Activated CD8-positive, alpha-beta T cell treated with anti-CD3 and anti-CD28 coated beads for 36 hours (primary cell): ENCODE measurements at places on chromosomes 2 and 18. TPM values are rescaled to one million over a fixed set of nuclear protein-coding genes. Genes with fewer than 3 reads are reported as not detected.

- H3K4me1 ChIP-seq = peaks cover 92% of the 10 kb centered on the region
- DNase-seq = peak; percentile 54
- peak overlapping the region; percentile 98 for H3K27ac ChIP-seq
- H3K27me3 ChIP-seq = no peaks in the 10 kb centered on the region
- H3K36me3 ChIP-seq = peaks cover 36% of the 10 kb centered on the region
Observed at GRCh38 chr2:54595999-54596902, 127.2 kb upstream of the EML6 start.

DNA sequence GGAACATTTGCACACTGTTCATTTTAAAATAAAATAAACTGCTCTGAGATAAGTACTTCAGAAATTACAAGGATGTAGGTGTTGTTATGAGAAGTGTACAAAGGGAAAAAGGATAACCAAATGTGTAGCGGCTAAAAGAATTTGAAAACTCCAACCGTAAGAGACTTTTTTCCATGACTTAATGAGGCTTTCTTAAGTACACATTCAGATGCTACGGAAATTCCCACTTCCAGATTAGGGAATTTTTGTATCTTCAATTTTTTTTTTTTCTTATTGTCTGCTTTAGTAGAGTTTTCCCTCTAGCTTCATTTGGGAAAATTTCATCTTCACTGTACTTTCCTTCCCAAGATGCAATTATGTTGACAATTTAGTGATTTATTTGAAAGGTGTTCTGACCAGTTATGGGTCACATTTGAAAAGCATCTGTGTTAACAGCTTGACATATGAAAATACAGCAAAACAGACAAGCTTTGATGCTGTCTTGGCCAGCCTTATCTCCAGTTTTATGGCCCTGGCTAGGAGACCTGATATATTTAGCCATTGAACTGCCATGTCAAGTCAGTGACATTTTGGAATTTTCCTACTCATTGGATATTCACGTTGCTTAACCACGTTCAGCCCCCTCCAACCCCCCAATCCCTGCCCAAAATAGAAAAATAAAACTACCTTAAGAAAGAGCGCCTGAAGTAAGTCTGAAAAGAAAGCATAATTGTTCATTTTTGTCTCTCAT is 105.6 kb downstream of the FEZ2 start:
- no peaks in the 10 kb centered on the region for H3K36me3 ChIP-seq
- DNase-seq = no peak
- H3K27me3 ChIP-seq = peaks cover 1% of the 10 kb centered on the region
- no peak overlapping the region for H3K4me3 ChIP-seq
- H3K27ac ChIP-seq = no peak overlapping the region

- DNase-seq = no peak
- no peak overlapping the region for H3K4me3 ChIP-seq
- no peaks in the 10 kb centered on the region for H3K27me3 ChIP-seq
- no peak overlapping the region for H3K27ac ChIP-seq
Observed at GRCh38 chr2:66370824-66371223, 64.1 kb upstream of the MEIS1 start.

DNA sequence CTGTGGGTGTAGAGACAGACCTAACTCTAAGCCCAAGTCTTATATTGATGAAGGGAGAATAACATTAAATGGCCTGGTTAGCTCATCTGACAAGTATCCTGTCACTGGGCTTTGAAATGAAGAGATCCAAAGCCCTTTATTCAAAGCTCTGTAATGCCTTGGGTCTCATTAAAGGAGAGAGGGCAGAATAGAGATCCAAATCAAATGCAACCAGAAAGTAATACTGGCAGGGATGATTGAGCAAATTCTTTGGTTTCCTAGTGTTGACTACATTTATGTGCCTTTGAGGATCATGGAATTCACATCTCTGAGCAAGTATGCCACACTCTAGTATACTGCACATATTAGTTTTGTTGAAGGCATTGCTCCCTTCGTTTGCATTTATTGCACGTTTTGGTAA is 147.9 kb upstream of the CAVIN2 start:
- H3K4me1 ChIP-seq = no peaks in the 10 kb centered on the region
- H3K27me3 ChIP-seq = peaks cover 6% of the 10 kb centered on the region
- no peaks in the 10 kb centered on the region for H3K36me3 ChIP-seq
- H3K4me3 ChIP-seq = no peak overlapping the region
- no peak overlapping the region for H3K27ac ChIP-seq

- no peak for DNase-seq
- H3K4me3 ChIP-seq = no peak overlapping the region
- H3K27ac ChIP-seq = no peak overlapping the region
- no peaks in the 10 kb centered on the region for H3K27me3 ChIP-seq
- no peaks in the 10 kb centered on the region for H3K4me1 ChIP-seq
Observed at GRCh38 chr2:129484999-129485897, 494.2 kb upstream of the RAB6C start.

DNA sequence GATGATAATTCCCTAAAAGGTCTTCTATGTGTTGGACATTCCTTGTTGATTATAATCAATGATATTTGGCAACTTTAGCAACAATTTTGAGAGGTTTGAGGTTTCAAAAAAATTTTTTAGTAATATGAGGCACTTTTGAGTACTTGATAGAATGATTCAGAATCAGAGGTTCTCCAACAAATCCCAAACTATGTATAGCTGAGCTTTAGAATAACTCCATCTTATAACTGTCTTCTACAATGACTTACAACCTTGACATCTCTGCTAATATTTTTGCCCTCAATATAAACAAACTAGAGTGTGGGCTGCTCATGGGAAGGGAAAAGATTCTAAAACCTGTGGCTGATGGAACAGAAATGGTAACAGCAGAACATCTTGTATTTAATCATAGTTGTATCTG is 21.5 kb upstream of the SERPINB7 start:
- no peak overlapping the region for H3K27ac ChIP-seq
- H3K36me3 ChIP-seq = no peaks in the 10 kb centered on the region
- DNase-seq = no peak
- H3K27me3 ChIP-seq = peaks cover 1% of the 10 kb centered on the region

GRCh38 chr2:18517386-18517785 is 43.1 kb downstream of the RDH14 start:
- H3K27ac ChIP-seq = no peak overlapping the region
- H3K4me1 ChIP-seq = no peaks in the 10 kb centered on the region
- peaks cover 22% of the 10 kb centered on the region for H3K27me3 ChIP-seq
- no peak overlapping the region for H3K4me3 ChIP-seq
- no peaks in the 10 kb centered on the region for H3K36me3 ChIP-seq
- no peak for DNase-seq

DNA sequence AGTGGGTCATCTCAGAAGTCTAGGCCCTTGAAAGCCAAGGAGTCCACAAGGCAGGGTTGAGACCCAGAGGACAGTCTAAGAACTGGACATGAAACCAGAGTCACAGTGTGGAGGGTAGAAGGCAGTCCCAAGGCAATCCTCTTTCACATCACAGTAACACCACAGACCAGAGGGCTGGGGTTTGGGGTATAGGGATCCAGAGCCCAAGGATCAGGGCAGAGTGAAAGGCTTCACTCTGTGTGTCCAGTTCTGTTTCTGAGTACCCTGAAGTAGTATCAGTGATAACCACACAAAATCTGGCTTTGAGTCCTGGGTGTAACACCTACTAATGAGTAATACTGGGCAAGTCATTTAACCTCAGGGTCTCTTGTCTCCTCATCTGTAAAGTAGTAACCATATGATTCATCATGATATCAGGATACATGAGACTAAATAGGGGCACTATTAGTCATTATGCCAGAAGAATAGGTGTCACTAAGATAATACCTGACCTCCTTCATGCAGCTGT is 91.0 kb downstream of the ICA1L start:
- H3K27me3 ChIP-seq = no peaks in the 10 kb centered on the region
- peak; percentile 16 for DNase-seq
- H3K27ac ChIP-seq = peak overlapping the region; percentile 47
- peaks cover 45% of the 10 kb centered on the region for H3K36me3 ChIP-seq

GRCh38 chr18:67300498-67300897 is 216.0 kb downstream of the DSEL start:
- H3K4me3 ChIP-seq = no peak overlapping the region
- H3K4me1 ChIP-seq = peaks cover 14% of the 10 kb centered on the region
- peaks cover 5% of the 10 kb centered on the region for H3K36me3 ChIP-seq
- no peaks in the 10 kb centered on the region for H3K27me3 ChIP-seq

- H3K27ac ChIP-seq = no peak overlapping the region
- peak; percentile 70 for DNase-seq
- H3K4me1 ChIP-seq = peaks cover 6% of the 10 kb centered on the region
- H3K36me3 ChIP-seq = no peaks in the 10 kb centered on the region
- H3K27me3 ChIP-seq = no peaks in the 10 kb centered on the region
Observed at GRCh38 chr18:11995445-11996189, 14.3 kb downstream of the IMPA2 start.

The CFAP65 gene
- total RNA-seq = not detected

The ZNF142 gene
- 33.7 TPM for total RNA-seq

The PAX3 gene
- not detected for total RNA-seq

The ECEL1 gene
- total RNA-seq = 0.56 TPM

The CHRNG gene
- total RNA-seq = not detected

The CMPK2 gene
- total RNA-seq = 4.5 TPM

The ATG16L1 gene
- total RNA-seq = 22.1 TPM

The GPR35 gene
- 14.4 TPM for total RNA-seq

The CD207 gene
- total RNA-seq = not detected
